ENCODE measurements at places on chromosomes 5 and 9. TPM values are rescaled to one million over a fixed set of nuclear protein-coding genes. Genes with fewer than 3 reads are reported as not detected.

The LOX gene
- 45.2 TPM for total RNA-seq

The ANKRD18B gene
- 2.2 TPM for total RNA-seq

The GCNT1 gene
- 14.7 TPM for total RNA-seq

The STKLD1 gene
- total RNA-seq = 0.82 TPM

The FOXI1 gene
- not detected for total RNA-seq

- DNase-seq = no peak
These were observed 146.4 kb upstream of the FGF10 start for GRCh38 chr5:44535621-44536020.

GRCh38 chr5:119291056-119291455 is 64.8 kb upstream of the TNFAIP8 start:
- no peak for DNase-seq

DNA sequence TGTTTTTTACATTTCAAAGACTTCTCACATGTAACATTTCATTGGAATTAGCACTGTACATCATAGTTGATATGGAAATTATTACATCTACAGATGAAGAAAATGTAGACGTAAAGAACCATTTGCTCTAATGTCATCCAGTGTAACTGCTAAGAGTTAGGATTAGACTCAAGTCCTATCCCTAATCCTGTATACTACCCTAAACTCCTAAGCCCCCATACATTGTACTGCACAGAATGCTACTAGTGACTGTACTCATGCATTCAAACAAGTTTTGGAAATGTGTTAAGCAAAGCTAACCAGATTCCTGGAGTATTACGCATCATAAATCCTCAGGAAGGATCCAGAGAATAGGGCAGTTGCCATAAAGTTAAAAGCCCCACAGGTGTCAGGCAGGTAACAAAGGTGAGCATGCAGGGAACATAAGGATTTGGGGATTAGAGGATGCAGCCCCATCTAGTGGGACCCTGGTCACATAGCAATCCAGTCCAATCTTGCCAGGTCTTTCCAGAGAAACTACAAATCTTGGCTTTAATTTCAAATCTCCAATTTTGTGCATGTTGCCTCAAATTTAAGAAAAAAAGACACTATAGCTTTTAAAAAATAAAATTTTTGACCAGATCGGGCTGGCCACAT is 32.0 kb downstream of the HAVCR1 start:
- DNase-seq = peak; percentile 50

GRCh38 chr5:134143431-134143830 is 28.9 kb downstream of the TCF7 start:
- DNase-seq = no peak

GRCh38 chr9:78765861-78766260 is 468.9 kb downstream of the PSAT1 start:
- DNase-seq = no peak

- DNase-seq = no peak
These were observed 7.9 kb downstream of the AMACR start for GRCh38 chr5:33999978-34000377.

- DNase-seq = no peak
These were observed 80.4 kb downstream of the LIX1 start for GRCh38 chr5:97062046-97062445.

DNA sequence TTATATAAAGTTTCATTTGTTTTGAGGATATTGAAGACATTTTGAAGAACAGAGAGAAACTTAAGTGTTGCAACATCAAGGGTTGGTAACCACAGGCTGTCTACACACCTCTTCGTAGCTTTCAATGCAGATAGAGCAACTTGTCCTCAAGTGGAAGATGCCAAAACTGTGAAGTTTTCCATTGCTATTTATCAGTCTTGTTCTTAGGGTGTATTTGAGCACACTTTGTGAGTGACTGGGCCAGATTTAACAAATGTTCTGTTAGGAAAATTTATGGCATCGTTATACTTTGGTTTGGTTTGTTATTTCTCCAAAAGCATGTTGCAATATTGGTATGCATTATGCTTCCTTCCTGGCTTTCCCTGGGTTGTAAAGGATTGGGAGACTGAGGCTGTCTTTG is 31.6 kb downstream of the NNT start:
- no peak for DNase-seq

DNA sequence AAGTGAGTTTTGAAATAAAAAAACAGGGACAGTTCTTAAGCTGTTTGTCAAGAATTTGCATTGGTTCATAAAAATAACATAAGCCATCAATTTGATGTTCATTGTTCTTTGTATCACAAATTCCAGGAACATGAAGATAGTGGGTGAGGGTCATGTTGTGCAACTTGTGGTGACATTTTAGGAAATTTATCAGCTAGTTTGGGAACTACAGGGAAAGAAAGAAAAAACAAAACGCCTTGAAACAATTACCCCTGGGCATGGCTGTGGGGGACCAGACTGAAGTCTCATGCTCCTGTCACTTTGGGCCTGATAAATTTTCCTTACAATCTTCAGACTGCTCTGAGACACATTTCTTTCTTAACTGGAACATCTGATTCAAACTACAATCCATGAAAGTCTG is 207.1 kb upstream of the CLINT1 start:
- no peak for DNase-seq

DNA sequence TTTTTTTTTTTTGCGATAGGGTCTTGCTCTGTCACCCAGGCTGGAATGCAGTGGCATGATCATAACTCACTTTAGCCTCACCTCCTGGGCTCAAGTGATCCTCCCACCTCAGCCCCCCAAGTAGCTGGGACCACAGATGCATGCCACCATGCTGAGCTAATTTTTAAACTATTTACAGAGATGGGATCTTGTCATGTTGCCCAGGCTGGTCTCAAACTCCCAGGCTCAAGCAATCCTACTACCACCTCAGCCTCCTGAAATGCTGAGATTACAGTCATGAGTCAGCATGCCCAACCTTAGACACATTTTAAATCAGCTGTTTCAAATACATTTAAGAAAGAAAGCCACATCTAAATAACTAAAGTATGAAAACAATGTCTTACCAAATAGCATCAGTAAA is 439.0 kb downstream of the EBF1 start:
- no peak for DNase-seq

DNA sequence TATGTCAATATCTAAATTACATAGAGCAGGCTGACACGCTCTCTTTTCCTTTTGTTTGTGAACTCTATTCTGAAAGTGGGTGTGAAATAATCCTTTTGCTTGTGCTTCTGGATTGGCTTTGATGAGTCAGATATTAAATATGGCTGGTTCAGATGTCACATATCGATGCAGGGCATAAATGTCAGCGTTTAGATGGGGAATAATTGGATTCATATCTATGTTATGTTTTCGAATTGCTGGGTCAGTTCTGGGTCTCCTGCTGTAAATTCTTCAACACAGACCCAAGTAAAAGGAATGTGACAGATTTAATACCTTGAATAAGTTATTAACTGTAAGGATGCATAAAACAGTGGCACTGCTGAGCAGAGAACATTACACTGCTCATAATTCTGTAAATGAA is 118.7 kb upstream of the SNX2 start:
- DNase-seq = no peak
